ENCODE measurements at places on chromosomes 5 and 9.

- peak; percentile 78 for DNase-seq
Measured at GRCh38 chr5:87770601-87771121, 357.9 kb upstream of the CCNH start.

DNA sequence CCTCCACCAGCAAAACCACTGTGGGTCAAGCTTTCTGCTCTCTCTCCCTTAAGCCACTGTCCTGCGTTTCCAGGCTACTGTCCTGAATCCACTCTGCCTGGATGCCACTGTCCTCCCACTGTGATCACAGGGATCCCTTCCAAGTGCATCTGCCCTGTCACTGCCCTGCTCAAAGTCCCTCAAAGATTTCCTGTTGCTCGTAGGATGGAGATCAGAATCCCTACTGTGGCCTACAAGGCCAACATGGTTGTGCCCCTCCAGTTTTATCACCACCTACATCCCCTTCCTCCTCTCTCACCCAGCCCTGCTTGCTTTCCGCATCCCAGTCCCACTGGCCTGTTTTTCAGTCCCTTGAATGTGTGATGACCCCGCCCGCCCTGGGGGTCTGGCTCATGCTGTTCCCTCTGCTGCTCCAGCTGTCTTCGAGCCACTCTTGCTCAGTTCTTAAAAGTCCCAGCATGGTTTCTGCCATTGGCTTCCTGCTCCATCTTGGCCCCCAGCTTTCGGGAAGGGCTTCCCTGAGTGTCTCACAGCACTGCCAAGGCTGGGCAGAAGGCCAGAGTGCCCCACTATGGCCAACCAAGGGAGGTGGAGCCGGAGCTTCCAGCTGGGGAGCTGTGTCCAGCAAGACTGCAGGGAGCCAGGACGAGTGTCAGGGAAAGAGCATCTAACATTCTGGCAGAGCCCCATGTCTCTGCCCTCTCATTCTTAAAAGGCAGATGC is 12.9 kb upstream of the FRRS1L start:
- DNase-seq: no peak

- DNase-seq: no peak
Measured at GRCh38 chr9:113219969-113220368, 1.1 kb downstream of the FKBP15 start.

GRCh38 chr5:135441350-135441831 is 5.8 kb downstream of the DCANP1 start:
- no peak for DNase-seq

DNA sequence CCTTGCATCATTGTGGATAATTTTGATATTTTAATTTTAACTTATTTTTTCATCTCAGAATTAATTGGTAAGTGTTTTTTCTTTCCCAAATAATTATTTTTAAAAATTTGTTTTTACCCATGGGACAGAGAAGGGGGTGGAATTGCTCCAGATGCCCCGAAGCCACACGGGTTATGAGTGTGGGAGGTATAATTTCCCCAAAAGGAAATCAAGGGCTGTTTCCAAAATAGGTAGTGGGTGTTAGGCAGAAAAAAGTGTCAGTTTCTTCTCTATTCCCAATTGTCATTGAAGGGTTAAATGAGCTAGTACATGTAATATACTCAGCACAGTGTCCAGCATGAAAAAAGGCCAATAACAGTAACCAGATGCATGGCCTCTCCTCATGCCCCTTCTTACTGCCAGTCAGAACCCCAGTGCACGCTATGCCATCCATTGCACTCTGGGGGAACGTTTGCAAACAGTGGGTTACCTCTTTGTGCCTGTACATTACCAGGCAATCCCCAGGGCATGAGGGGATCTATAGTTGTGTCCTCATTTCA is 36.4 kb upstream of the ANGPTL2 start:
- DNase-seq: no peak

- DNase-seq: peak; percentile 90
Measured at GRCh38 chr5:176658007-176658599, 10.8 kb downstream of the TSPAN17 start.

DNA sequence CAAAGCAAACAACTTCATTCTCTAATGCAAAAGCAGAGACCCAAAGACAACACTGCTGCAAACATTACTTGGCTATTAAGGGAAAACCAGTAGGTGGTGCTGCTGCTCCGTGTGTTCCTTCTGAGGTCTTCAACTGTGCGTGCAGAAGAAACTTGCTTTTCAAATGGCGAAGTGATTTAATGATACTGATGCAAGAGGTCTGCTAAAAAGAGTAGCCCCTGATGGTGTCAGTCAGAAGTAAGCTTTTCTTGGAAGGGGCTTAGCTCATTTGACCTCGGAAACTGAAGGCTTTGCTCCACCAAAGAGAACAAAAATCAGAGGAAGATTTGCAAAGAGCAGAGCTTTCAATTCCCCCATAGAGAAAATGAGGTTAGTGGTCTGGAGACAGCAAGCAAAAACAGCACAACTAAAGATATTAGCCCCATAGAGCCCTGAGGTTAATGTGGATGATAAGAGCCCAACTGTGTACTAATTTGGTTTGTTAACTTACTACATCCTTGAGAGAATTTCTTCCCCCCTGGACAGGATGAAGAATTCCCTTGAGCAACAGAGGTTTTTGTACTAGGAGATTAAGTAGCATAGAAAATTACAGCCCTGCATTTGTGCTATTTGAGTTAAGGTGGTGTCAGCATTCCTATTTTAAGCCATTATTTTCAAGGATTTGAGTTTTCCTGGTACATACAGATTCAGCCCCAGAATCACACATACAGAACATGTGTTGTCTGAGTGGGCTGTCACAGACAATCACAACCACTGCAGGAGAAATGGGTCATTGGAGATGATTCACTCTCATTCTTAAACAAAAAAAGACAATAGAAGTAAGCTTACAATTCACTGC is 153.2 kb upstream of the C9orf72 start:
- peak; percentile 93 for DNase-seq

DNA sequence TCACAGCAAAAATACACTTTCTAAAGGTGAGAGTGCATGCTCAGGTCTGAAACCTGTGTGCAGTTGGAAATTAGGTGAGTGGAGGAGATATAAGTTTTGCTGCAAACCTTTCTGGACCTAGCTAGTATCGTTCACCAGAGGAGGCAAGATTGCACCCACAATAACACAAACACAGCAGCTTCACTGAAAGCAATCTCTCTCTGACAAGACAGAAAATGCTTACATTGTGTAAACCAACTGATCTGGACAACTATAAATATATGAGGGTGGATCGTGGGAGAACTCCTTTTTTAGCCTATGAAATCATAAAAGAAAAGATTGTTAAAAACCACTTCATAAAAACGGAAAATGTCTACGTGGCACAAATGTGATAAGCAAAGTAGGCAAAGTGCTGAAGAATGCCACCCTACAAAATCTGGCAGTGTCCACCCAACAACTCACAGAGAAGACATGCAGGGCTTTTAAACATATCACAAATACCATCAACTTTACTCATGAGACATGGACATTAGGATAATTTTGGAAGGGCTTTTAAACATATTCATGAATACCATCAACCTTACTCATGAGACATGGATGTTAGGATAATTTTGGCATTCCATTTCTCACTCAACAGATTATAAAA is 134.3 kb downstream of the CDH18 start:
- no peak for DNase-seq

DNA sequence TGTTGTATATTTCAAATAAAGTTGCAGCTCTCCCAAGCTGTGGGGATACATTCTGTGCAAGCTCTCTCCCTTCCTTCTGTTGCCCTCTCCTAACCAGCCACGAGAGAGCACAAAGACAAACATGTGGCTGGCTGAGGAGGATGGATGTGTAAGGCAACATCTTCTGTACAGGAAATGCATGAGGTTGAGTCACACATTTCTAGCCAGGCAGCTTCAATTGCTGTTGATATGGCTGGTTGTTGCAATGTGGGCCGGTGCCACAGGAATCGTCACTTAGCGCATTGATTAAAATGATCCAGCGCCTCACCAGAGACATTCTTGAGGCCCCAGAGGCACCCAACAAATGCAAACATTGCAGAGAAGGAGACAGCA is 207.1 kb downstream of the ICE1 start:
- no peak for DNase-seq

DNA sequence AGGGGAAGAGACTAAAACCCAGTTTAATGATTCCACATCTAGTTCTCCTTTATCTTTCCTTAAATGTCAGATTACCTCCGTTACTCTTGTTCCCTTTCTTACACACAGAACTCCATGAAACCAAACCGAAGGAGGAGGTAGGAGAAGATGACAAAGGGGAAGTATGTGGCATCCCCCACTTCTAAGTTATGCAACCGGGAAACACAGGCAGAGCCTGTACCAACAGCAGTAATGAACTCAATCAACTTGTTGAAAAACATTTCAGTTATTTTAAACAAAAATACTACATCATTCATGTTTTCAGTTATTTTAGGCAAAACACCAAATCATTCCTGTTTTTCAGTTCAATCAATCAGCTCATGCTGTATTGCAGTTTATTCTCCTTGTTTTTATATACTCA is 101.8 kb downstream of the PCSK1 start:
- DNase-seq: no peak

Measured in GM23338 (cell line).